Endothelial cell (in vitro differentiated cells): ENCODE measurements at places on chromosomes 5 and 9.

DNA sequence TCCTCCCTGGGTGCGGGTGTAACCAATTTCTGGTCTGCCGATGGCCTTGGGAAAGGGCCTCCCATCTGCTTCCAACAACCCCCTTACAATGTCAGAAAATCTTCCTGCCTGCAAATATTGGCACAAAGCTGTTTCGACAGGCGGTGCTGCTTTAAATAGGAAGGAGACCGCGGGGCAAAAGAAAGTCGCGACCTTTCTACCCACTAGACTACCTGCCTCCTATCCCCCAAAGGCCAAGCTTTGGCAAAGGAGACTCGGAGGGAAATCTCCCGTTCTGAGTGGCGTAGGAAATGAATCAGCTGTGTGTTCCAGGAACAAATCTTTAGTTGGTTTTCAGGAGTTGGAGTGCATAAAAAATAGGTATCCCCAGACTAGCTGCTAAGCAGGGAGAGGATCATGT, 36.8 kb upstream of the NFIB start:
- no peak for DNase-seq

- no peak for DNase-seq
These were observed 173.7 kb upstream of the SPEF2 start for GRCh38 chr5:35443803-35444595.

DNA sequence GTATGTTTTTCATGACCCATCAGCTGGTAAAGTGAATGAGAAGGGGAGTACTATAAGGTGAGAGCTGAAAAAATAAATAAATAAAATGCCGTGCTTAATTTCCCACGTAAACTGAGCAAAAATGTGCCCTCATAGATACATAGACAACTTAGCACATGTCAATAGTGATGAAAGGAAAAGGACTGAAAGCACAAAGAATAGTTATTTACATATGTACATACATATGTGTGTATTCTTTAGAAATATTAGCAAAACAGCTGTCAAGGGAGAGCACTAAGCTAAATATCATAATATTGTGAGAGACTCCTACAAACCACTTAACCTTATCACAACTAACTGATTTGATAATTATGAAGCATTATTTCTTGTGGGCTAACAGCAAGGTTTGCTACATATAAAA, 213.6 kb upstream of the FTMT start:
- no peak for DNase-seq

DNA sequence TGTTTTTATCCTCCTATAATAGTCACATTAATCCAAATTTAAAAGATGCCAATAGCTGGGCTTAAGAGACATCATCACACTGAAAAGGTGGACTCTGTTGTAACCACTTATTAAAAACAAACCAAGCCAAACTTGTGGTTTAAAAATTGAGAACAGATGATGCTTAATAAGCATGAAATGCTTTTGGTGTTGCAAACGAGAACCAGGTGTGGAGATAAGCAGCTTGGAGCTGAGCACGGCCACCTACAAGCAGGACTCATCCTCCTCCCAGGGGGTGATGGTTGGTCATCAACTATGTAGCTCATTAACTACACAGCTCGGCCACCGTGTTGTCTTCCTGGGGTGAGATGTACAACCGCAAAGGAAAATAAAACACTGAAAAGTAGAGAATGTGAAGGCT, 154.4 kb downstream of the NPR3 start:
- DNase-seq, result no peak

DNA sequence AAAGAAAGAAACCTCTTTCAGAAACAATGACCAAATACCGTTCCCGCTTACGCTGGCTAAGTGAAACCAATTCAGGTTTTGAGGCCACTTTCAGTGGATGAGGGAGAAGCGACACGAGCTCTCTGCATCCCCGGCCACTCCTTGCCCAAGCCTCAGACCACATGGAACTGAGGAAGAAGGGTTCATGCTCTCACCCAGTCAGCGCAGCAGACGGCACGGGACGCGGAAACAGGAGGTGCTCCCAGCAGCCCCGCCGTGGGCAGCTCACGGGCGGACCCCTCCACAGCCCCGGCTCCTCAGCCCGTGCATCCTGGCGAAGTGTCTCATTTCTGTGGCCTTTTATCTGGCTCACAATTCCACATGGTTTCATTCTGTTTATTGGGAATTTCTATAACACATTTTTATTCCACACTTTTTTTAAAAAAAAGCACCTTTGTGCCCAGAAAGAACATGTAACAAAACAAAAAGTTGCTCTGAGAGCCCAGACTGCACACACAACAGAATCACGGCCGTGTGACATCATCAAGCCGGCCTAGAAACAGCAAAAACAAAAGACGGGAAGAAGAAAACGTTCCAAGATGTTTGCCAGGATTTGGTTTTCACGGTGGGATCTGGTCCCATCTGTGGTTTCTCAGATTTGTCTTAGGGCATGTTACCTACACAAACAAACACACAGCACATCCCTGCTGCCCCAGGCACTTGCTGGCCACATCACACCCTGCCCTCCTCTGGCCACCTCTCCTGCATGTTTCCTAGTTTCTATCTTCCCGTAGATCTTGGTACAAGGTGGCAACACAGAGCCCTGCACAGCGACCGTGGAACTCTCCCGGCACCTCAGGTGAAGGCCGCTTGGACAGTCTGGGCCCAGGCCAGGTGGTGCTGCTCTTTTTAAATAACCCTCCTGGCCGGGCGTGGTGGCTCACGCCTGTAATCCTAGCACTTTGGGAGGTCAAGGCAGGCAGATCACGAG, 16.2 kb downstream of the QSOX2 start:
- no peak for DNase-seq

GRCh38 chr5:96637196-96637595, 25.0 kb upstream of the CAST start:
- no peak for DNase-seq

GRCh38 chr5:111511174-111511830, 1.0 kb downstream of the STARD4 start:
- no peak for DNase-seq
